Putamen (tissue), 1 donor: ENCODE measurements at places on chromosomes 4 and X.

DNA sequence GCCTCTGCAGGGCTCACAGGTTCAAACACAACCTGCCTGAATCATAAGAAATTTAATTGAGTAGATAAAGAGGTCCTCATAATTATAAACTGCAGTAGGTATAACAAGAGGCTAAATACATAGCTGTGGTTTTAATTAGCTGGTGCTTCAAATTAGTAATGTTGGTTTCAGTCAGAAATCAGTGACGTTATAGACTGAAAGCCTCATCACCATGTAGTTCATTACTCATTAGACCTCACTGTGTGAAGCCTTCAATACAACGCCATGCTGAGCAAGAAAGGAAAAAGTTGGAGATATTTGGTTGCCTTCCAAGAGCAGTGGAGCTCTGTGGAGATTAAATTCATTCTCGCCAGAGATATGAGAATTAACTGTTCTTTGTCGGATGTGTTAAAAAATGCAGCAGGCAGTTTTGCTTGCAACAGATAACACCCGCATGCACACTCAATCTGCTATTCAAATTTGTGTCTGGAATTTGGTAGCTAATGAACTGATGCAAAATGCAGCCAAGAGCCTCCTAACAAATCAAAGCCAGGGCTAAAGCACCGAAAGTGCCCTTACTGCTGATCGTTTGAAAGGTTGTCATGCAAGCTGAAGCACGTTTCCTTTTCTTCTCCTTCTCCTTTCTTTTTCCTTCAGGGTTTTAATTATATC is 148.9 kb downstream of the AFF2 start:
- no peak for DNase-seq

GRCh38 chrX:130282151-130282550 is 13.5 kb upstream of the ZNF280C start:
- no peak for DNase-seq

DNA sequence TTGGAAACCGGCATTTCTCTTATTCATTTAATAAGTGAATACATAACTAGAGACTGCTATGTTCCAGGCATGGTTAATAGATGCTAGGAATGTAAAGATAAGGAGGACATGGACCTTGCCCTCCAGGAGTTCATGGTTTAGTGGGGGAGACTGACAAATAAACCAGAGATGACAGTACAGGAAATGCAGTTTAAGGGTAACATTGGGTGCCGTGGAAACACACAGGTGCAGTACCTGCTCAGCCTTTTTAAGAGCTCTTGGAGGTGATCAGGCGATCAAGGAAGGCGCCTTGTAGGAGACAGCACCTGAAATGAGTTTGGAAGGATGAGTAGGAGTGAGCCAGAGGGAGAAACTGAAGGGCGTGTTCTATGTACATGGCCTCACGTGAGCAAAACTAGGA is 145.8 kb downstream of the AASDH start:
- no peak for DNase-seq

DNA sequence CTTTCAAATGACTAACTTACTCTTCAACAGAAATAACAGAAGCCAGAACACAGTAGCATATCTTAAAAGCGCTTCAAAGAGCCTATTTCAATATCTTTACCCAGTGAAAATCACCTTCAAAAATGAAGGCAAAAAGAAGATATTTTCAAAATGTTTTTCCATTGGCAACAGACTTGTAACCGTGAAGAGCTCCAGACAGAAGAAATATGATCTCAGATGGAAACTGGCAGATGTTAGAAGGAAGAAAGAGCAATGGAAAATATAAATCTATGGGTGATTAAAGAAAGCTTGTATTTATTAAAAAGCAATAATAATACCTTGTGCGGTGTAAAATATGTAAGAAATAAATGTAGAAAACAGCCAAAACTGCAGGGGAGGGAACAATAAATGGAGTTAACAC is 35.7 kb downstream of the PRKG2 start:
- DNase-seq = no peak

GRCh38 chr4:181659202-181659601 is 584.0 kb upstream of the TENM3 start:
- DNase-seq = no peak

- no peak for DNase-seq
Measured at GRCh38 chr4:78659264-78659663, 107.7 kb downstream of the ANXA3 start.

DNA sequence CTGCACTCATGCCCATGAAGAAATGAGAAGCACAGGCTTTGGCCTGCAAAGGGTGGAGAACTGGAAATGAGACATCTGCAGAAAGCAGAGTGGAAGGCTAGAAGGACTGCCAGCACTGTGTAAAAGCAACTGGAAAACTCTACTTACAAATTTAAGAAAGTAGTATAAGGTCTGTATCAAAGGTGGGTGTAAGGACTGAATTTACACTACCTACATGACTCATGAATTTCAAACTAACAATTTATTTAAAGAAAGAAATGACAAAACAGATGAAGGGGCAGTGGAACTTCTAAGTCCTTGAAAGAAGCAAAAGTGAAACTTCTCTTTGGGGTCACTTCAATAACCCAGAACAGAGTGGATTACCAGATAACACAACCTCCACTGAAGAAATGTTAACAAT is 71.2 kb downstream of the SLC10A7 start:
- DNase-seq = no peak

DNA sequence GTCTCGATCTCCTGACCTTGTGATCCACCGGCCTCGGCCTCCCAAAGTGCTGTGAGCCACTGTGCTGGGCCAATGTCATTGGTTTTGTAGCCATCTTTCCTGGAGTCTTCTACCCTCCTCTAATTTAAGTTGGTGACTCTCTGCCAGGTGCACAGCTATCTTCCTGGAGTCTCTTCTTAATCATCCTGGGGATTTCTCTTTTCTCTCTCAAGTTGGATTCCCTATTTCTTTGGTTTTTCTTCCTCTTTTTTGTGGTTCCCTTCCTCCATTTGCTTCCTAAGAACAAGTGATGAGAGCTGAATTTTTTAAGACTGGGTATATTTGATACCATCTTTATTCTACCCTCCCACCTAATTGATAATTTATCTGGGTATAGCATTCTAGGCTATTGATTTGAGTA is 113.8 kb downstream of the SYNPO2 start:
- no peak for DNase-seq

DNA sequence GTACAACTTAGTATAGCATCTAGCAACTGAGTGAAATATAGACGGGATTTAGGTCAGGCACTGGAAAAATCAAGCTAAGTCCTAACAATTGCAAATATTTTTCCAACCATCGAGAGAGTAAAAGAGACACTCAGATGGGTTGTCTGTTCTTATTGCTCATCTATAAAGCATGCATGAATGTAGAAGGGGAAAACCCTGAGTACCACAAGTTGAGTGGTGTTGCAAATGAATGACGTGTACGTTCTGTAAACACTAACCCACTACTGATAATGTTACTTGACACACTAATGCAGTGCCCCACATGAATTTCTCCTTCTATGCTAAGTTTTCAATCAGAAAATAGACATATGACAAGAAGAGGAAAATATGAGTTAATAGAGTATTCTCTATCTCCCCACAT is 211.2 kb downstream of the COX18 start:
- DNase-seq = no peak

DNA sequence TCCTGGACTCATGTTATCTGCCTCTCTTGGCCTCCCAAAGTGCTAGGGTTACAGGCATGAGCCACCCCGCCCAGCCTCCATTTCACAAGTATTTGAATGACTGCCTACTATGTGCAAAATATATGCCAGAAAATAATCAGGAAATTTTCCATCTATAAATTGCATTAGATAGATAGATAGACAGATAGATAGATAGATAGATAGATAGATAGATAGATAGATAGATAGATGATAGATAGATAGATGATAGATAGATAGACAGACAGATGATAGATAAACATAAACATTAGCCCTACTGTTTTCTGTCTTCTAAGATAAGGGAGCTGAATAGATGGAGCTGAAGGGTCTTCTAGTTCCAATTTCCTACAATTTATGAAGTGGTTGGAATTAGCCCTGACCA is 87.4 kb upstream of the TRIM2 start:
- DNase-seq = no peak

- peak; percentile 51 for DNase-seq
Measured at GRCh38 chr4:100188829-100189228, 1.4 kb downstream of the DDIT4L start.

DNA sequence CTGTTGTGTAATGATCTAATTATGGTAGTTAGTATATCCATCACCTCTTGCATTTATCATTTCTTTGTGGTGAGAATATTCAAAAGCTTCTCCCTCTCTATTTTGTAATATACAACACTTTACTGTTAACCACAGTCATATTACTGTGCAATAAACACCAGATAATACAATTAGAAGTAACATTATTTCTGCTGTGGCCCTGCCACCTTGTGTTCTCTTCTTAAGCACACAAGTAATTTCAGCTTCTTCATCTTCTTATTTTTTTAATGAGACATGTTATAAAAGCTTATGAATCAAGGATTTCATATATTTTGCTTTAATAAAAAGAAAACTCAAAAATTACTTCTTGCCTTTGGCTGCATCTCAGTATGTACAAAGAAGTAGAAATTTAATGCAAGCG is 675.2 kb upstream of the INTU start:
- DNase-seq = no peak

- no peak for DNase-seq
Measured at GRCh38 chr4:80012291-80012690, 60.7 kb downstream of the ANTXR2 start.

DNA sequence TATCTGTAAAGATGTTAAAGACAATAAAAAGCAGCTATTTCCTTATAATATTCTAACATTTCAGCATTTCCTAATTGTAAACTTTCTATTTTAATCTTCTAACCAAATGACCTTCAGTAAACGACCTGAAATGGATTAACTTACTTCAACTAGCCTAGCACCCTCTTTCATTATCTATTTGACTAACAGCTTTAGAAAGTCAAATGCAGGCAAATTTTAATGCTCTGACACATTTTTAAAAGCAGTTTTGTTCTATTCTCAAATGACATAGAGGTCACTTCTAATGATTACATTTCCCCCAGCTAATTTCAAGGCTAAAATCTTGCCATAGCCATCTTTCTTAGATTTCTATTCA is 41.9 kb downstream of the SLC7A11 start:
- no peak for DNase-seq

DNA sequence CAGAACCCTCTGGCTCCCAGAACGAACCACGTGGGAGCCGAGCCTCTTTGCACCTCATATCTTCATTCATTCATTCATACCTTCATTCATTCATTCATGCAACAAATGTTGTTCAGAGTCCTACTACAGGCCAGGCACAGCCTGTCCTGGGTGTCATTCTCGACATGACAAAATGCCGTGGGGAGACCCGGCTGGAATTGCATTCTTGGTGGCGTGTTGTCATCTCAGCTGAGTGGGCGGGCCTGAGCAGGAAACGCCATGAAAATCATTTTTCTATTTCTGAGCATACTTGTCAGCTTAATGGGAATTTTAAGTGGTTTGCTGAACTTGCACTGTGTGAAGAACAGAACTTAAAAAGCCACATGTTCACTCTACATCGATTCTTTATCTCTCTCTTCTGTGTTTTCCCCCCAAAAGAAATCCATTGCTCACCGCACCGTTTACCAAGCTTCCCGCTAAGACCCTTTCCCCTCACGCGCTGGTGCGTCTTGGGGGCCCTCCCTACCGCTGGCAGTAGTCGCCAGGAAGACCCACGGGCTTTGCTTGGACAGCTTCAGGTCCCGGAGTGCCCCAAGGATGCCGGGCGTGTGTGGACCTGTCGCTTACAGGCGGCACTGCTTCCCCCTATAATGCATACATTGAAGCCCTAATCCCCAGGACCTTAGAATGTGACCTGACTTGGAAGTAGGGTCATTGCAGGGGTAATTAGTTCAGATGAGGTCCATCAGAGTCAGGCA is 41.6 kb upstream of the HMX1 start:
- no peak for DNase-seq

DNA sequence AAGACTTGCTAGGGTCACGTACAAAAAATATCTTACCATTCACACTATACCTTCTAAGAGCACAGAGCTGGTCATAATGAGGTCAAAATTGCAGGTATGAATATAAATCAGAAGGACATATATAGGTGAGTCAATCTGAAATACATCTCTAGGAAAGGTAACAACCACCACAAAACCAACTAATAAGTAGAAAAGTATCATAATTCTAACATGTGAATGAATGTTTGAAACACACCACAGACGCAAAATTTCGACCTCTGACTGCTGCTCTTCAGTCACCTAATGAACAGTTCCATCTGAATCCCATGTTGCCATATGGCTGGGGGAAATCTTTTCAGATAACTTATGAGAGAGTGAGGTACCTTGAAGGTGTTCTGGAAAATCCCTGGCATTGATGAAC is 22.1 kb downstream of the STAP1 start:
- DNase-seq = no peak

DNA sequence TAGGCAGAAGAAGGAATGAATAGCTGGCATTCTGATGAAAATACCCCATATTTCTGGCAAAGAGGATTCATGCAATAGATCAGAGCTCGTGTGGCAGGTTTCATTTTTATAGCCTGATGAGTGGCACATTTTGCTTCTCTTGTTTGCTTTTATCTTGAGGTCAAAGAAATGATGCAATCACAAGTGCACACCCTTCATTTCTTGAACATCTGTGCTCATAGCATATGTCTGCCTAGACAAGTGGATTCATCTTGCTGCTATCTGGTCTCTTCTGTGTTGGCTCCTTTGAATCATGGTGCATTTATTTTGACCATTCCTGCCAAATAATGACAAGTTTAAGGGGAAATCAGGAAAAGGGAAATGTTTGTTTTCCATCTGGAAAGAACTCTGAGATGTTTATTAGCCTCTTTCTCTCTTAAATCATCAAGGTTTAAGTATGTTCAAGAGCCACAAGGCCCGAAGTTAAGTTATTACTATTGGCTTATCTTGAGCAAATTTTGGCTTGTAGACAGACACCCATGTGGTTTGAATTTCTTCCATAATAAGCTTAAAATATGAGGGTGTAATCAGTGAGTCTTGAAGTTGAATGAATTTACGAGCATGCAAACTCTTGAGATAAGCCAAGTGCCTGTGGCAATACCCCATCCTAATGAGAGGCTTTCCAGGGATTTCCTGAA is 59.3 kb upstream of the HS3ST1 start:
- DNase-seq = no peak

GRCh38 chrX:155215443-155216178 is 649 bp upstream of the VBP1 start:
- DNase-seq = peak; percentile 0
